Stimulated activated CD8-positive, alpha-beta memory T cell treated with anti-CD3 and anti-CD28 coated beads, Interleukin-7, amount 100 ng/mL, for 1 hour (primary cell): ENCODE measurements at places on chromosomes 16 and 17.
A peak's percentile ranks its signal among the peaks of the same experiment; 100 is the strongest.

GRCh38 chr16:27978876-27979275, 84.6 kb downstream of the GSG1L start:
- no peak for DNase-seq

DNA sequence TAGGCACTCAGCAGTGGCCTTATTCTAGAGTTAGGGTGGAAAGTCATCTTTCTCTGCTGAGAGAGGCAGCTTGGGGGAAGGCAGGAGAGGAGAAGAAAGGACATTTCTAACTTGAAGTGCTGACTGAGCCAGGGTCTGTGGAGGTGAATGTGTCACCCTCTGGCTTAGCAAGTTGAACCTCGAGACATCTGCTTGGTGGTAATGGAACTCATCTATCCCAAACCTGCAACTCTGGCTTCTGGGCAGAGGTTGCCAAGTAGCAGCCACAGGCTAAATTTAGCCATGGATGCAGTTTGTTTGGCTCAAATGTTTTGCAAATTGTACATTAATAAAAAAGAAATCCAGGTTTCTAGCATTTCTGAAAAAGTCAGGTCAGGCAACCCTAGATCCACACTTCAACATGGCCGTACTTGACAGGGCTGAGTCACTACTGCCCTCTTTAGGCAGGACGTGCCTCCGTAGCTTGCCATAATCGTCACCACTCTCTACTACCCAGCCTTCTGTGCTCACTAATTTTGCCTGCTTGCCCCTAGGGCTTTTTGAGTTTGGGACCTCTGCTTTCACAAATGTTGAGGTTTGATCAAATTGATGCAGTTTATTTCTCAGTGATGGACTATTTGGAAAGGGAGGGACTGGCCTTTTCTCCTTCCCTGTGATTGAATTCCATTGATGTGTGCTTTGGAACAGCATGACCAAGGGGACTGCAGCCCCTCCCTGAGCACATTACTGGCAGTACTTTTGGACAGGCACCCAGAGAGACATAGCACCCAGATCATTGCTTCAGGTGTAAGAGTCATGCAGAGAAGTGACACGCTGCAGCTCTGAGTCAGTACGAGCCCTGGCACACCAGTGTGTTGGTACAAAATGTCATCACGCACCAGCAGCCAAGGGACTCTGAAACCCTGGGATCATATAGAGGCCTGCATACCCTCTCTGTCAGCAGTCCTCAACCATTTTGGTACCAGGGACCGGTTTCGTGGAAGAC, 5.2 kb downstream of the CDH13 start:
- no peak for DNase-seq

DNA sequence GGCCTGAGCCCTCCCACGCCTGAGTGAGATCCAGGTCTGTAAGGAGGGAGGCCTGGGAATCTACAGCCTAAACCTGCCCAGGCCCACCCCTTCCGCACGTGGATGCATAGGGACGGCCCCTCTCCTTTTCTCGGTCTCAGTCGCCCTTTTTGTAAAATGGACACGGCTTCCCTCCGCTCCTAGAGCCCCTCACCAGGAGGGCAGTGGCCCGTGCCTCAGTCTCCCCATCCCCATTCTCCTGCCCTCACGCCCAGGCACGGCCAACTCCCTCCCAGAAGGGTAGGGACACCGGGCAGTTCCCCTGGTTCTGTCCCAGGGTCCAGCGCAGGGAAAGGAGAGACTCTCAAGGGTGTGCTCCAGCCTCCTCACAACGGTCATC, 48.1 kb downstream of the WNT3 start:
- no peak for DNase-seq

- DNase-seq = no peak
Measured at GRCh38 chr17:36730857-36731490, 129.6 kb downstream of the MRM1 start.

DNA sequence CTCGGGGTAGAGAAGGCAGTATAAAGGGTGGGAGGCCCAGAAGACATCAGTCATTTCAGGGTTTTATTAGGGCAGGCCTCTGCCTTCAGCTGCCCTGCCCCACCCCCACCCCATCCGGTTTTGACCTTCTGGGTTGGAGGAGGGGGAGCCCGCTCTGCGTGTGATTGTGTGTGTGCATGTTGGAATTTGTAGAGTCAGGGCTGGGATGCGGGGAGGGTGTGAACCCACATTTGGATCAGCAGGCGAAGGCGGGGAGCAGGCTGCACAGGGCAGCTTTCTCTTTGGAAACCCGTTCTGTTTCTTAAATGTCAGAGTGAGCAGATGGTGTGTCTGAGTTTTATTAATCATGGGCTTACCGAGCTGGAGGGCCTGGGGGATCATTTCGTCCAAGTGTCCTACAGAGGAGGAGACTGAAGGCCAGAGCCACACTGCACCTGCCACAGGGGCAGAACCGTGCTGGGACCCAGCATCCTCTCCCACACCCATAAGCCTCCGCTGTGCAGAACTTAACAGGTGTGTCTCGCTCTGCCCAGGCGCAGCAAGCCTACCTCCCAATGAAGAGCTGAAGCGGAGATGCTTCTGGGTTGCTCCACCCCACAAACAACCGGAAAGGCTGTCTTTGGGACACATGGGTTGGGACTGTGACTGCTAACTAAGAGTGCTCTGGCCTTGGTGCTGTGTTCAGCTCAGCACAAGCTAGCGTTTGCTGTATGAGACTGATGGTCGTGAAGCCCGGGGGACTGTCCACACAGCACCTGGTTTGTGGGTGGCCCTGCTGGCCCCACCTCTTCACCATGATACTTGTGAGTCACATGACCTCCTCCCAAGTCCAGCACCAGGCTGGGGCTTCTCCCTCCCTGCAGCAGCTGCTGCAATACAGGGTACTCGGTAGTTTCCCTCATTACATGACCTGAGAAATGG, 70.9 kb upstream of the GSE1 start:
- DNase-seq = no peak

- DNase-seq = peak; percentile 21
Measured at GRCh38 chr17:77281122-77281903, 140.5 kb downstream of the SEC14L1 start.

GRCh38 chr16:11877374-11877773, 26.0 kb upstream of the RSL1D1 start:
- no peak for DNase-seq

GRCh38 chr16:26281381-26282110, 589.8 kb downstream of the HS3ST4 start:
- no peak for DNase-seq

DNA sequence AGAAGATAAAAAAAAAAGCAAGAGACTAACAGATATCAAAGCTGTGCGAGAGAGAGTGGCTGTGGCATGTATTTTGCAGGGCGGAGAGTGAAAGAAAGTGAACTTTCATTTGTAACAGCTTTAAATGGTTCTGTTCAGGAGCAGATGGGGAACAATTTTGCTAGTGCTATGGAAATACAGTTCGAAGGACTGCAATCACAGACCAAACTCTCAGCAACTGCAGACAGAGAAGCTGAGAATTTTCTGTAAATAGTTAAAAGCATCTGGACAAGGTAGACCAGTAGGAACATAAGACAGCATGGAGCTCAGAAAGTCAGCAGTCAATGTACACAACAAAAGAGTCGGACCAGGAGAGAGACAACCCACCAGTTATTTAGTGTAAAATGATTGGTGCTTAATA, 62.3 kb downstream of the TBX4 start:
- DNase-seq = no peak

GRCh38 chr17:37478187-37478586, 11.5 kb upstream of the DUSP14 start:
- DNase-seq = no peak

GRCh38 chr16:73275448-73275847, 227.5 kb upstream of the ZFHX3 start:
- DNase-seq = no peak

DNA sequence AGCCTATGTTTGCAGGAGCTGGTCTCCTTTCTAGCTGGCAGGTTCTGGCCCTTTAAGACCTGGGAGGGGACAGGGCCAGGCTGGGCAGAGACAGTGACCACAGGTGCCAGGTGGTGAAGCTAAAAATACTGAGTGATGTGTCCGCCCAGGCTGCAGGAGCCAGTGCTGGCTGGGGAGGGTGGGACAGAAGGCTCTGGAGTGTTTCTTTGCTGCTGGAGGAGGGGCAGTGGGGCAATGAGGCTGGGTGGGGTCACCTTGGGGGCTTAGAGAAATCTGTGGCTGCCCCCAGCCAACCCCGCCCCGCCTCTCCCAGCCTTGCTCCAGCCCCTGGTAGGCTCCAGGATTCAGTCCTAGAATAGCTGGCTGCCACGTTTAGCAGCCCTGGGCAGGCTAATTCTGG, 30.4 kb upstream of the SBK1 start:
- no peak for DNase-seq

- no peak for DNase-seq
Measured at GRCh38 chr16:85206472-85207356, 94.4 kb upstream of the CIBAR2 start.

DNA sequence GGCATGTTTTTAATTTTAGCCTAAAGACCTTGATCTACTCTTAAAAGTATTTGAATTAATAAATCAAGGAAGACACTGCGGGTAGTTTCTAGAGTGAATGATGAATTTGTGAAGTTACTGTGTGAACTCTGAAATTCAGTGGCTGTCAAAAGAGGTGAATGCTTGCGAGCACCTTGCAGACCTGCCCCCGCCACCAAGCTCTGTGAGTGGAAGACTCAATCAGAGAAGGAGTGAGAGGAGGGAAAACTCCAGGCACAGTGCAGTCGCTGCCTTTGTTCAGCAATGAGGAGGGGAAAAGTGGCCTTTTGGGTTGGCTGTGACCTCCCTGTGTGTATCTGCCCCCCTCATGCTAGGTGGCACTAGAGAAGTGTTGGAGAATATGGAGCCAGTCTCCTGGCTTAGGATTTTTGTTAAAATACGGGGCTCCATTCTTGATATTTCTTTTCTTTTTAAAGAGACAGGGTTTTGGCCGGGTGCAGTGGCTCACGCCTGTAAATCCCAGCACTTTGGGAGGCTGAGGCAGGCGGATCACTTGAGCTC, 53.0 kb downstream of the LDHD start:
- no peak for DNase-seq

DNA sequence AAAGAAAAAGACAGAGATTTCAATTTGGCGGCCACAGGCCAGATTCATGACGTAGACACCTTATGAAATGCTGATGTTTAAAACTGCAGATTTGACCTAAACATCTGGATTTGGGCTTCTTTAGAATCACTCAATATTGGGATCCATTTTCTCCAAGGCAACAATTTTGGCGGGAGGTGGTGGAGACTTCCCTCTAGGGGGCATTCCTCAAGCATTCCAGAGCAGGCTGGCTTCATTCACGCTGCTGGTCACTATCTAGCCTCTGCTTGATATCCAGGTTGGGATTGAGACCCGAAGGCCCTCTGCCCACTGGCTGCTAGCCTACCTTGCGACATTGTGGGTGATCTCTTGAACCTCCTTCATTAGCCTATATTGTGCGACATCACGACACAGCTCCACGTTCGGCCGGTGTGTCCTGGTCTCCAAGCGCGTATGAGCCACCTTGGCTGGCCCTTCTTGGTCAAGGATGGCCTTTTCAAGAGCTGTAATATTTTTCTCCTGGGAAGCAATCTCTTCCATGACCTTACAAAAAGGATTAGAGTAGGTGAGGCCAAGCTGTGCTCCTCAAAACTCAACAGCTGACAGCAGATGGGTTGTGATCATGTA, 24.5 kb downstream of the FBXO39 start:
- DNase-seq = no peak

- DNase-seq = no peak
Measured at GRCh38 chr17:79923974-79924638, 84.9 kb upstream of the CBX4 start.

DNA sequence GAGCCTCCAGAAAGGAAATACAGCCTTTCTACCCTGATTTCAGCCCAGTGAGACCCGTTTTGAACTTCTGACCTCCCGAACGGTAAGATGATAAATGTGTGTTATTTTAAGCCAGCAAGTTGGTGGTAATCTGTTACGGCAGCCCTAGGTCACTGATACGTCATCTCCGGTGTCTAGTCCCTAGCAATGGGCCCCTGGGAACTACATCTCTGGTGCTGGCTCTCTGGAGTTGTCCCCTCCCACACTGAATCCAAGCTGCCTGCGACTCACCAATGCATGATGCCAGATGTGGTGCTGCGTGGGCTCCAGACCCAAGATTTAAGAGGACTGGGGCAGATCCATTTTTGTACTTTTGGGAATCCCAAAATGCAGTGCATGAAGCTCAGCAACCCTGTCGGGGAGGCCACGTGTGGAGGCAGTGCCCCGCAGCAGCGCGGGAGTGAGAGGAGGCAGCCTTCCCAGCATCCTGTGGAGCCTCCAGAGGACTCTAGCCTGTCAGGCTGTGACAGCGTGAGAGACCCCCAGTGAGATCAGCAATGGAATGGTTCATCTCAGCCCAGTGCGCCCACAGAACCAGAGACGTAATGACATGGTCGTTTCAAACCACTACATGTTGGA, 43.6 kb upstream of the USP7 start:
- DNase-seq = no peak

GRCh38 chr17:36034127-36034526, 16.4 kb upstream of the CCL23 start:
- no peak for DNase-seq

GRCh38 chr17:48296453-48296852, 133.6 kb downstream of the SKAP1 start:
- no peak for DNase-seq

- DNase-seq = no peak
Measured at GRCh38 chr17:15354256-15354655, 12.9 kb upstream of the TEKT3 start.

DNA sequence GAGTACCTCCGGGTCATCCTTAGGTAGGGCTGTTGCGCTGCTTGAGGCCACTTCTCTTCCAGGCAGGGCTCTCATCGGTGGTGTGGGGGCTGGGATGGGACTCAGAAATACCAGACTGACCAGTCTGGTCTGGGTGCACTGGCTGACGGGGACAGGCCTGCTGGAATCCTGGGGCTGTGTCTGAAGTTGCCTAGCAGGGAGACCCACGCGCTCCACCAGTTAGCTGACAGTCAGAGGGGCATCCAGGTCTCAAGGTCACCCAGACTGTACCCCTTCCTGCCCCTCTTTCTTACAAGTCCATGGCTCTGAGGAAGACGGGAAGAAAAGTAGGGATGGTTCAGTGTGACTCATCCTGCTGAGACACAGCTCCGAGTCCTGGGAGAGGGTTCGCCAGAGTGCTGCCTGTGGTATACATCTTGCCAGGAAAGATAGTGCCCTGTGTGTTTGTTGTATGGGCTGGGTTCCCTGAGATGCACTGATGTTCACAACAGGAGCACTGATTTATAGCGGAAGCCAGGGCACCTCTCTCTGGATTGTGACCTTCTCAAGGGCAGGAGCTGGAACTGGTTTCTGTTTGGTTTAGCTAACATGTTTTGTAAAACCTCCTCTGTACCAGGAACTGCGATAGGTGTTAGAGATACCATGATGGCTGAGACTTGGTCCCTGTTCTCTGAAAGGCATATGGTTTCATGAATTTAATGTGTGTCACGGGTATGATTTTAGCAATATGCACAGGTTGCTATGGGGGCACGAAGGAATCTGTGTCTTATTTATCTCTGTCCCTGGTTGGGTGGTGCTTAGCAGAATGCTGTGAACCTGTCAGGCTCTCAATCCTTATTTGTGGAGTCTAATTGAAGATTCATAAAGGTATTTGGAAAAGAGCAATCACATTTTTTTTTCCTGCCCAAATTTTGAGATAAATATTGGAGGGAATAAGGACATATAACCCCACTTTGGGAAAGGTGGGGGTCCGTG, 97.5 kb downstream of the OR1D5 start:
- no peak for DNase-seq
